ENCODE measurements at places on chromosomes 1 and 21.

GRCh38 chr1:64082459-64082858 is 121.0 kb upstream of the UBE2U start:
- no peak for DNase-seq

DNA sequence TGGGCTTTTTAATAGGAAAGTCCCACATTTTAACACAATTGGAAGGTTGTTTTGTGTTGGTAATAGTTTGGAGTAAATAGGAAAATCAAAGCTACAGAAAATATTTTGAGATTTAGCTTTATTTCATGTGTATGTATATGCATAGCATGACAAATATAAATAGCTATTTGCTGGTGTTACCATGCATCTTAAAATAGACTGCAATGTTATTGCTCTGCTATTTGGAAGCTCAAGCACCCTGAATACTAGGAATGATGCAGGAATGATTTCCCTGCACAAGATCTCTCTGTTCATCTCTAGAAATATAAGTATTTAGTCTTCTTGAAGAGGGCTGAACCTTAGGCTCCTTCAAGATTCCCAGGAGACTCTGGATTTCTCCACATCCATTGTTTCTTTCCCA is 268.3 kb upstream of the POGK start:
- no peak for DNase-seq

- no peak for DNase-seq
These were observed 20.7 kb upstream of the STX12 start for GRCh38 chr1:27752360-27752759.

DNA sequence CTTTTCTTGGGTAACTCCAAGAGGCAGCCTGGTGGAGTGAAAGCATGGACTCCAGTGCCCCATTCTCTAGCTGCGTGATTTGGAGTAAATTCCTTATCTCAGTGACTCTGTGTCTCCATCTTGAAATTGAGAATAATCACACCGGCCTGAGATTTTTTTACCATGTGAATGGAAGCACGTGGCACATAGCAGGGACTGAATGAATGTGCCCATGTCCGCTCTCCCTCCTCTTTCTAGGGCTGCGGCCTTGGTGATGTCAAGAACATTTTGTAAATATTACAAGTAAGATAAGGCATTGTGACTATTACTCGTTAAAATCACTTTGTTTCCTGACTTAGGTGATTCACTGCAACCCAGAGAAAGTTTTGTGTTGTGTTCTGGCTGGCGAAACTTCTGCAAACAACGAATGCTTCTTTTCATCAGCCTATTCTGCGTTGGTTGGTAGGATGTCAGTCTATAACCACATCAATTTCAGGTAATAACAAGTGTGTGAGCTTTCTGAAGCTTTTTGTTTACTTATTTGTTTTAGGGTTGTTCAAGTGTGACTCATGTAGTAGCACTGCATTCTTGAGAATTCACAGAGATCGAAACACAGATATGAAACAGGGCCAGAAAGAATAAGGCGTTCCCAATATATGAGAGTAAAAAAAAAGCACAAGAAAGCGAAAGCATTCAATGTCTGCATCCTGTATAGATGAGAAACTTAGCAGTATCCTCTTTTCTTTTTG is 135.7 kb upstream of the SLC45A1 start:
- DNase-seq, result peak; percentile 11

DNA sequence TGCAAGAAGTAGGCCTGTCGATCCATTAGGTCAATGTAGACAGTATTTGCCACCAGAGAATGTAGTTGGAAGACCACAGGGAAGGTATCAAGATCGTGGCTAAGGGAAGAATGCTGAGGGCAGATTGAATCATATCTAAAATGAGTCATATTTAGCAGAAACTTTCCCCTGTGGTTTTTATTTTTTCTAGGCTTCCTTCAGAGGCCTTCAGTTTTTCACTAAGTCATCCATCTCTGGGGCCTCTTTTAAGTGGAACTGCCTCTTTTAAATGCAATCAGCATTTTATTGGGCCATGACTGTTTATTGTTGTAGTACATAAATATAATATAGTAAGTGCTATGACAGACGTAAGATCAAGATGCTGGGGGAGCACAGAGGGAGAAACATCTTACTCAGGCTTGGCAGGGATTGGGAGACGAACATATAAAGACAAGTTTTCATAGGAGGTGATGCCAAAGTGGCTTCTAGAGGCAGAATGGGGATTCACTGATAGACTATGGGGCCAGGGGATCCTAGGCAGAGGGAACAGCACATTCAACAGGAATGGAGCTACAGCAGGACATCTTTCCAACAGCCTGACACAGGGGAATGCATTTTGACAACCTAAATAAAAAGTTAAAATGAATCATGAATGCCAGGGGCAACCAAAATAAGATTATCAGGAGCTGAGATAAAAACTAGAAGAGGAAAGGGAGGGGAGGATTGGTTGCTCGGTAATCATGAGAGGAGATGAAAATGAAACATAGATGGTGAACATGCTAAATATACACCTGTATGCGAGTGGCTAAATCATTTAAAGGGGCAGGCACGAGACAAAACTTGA is 20.1 kb downstream of the UBE2U start:
- DNase-seq, result no peak

DNA sequence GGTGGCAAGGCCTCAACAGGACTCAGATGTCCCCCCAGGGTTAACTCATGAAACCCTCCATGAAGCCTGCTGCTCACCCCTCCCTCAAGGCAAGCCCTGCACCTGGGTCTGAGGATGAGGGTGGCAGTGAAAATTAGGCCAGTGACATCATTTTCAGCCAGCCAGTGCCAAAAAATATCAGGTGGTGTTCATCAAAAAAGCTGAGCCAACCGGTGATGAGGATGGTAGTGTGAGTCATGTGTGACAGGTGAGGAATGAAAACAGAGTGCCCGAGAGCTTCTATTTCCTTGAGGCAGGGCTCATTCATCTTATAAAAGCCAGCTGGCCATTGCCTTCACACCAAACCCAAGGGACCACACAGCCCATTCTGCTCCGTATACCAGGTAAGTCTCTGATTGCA is at the start of gene SPRR1A:
Gene SPRR1A (plus strand): TSS at position 339 of the 400 bp plus-strand sequence. CDS start 1,150 bp downstream, outside the sequence.
- DNase-seq, result no peak

- no peak for DNase-seq
These were observed 186.2 kb upstream of the C1orf174 start for GRCh38 chr1:4086085-4086850.

DNA sequence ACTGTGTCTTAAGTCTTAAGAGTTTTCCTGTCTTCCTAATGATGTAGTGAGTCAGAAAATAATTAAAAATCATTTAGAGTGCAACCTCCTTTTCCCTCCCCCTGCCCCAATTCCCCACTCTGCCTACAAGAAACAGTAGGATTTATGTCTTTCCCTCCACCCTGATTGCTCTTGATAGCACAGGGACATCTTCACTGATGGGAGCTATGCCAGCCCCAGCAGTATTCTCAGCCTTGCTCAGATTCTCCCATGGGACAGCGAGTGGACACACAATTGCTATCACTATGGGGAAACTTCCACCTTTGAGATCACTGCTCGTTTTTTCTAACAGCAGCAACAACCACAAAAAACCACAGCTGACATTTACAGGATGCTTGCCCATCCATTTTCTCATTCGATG is 216.6 kb upstream of the PLXNA2 start:
- DNase-seq, result no peak

DNA sequence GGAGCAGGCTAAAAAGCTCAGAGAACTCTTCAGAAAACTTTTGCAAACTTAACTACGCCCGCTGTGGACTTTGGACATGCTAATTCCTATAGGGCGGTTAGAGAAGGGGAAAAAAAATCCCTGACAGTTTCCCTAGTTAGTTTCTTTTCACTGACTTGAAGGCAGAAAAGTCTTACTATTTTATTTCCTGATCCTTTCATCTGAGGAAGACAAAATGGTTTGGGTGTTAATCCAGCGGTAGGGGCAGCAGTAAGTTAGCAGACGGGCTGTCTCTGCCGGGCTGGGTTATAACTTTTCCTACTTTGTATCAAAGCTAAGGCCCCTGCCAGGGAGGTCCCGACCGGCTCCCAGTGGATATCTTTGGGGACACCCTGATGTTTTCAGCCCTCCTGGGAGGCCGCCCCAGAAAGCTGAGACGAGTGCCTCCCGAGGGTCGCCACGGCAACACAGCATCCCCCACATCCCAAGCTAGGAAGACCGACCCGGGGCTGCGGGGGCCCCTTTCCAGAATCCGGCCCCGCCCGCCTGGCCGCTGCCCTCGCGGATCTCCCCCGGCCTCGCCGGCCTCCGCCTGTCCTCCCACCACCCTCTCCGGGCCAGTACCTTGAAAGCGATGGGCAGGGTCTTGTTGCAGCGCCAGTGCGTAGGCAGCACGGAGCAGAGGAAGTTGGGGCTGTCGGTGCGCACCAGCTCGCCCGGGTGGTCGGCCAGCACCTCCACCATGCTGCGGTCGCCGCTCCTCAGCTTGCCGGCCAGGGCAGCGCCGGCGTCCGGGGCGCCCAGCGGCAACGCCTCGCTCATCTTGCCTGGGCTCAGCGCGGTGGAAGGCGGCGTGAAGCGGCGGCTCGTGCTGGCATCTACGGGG is 162.6 kb downstream of the RUNX1 start:
- DNase-seq, result peak; percentile 59

- DNase-seq, result peak; percentile 81
These were observed 449 bp upstream of the RCAN3 start for GRCh38 chr1:24502065-24502708.

DNA sequence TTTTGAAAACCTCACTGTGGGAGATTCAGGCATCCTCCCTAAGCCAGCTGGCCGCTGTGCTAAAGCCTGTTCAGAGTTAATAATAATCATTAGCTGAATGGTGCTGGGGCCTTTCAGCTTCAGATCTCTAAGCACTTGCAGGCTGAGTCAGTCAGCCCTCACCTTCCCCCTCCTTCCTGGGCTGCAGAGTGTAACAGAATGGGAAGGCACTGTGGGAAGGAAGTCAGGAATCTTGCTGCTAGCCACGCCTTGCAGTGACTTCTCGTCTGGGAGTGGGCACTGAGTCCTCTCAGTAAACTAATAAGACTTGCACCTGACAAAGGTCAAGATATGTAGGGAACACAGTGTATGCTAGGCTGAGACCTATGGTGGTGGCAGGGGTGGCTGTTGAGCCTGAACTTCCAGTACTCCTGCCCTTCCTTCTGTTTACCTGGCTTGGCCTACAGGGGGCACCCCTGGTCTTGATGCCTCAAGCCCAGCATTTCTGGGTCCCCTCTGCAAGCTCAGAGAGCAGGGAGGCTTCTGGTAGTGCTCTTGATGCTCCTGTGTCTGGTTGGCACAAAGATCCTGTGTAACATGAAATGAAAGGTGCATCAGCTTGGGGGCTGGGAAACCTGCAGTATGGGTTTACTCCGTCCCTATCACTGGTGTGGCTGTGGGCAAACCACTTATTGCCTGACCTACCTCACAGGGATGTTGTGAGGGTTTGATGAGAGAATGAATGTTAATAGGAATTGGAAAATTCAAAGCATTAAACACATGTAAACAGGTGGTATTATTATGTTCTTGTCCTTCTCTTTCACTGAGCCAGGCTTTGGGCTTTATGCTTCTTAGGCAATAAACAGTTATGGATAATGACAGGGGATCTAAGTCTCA is 6.0 kb downstream of the CYB561D1 start:
- DNase-seq, result peak; percentile 70

- no peak for DNase-seq
These were observed 53.6 kb upstream of the ADARB1 start for GRCh38 chr21:45020629-45021427.

DNA sequence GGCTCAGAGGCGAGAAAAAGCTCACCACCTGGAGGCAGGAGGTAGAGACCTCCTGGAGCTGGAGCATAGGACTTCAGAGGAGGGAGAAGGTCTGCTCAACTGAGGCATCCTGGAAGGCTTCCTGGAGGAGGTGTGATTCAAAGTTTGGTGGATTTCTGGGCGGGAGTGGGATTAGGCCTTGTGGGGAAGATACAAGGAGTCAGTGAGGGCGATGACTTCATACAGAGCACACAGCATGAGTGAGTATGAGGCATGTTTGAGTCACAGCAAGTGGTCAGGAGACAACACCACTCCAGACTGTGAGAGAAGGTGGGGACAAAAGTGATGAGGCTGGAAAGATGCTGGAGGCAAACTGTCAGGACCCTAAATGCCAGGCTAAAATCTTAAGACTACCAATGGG is 77.6 kb downstream of the MATN1 start:
- no peak for DNase-seq

DNA sequence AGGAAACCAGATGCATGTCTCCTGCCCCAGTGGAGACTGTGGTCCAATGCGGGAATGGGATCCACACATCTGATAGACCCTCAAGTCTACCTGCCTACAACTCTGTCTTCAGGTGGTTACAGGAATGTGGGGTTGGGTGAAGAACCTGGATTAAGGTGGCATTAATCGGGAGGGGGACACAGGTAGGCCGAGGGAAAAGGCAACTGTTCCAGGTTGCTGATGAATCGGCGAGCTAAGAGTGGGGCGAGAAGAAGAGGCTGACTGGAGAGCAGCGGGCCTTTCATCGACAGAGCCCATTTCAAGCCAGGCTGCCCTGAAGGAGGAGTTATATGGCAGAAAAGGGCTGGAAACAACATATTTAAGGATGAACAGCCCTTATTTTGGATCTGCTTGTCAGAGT is 836 bp downstream of the CD2 start:
- DNase-seq, result no peak

DNA sequence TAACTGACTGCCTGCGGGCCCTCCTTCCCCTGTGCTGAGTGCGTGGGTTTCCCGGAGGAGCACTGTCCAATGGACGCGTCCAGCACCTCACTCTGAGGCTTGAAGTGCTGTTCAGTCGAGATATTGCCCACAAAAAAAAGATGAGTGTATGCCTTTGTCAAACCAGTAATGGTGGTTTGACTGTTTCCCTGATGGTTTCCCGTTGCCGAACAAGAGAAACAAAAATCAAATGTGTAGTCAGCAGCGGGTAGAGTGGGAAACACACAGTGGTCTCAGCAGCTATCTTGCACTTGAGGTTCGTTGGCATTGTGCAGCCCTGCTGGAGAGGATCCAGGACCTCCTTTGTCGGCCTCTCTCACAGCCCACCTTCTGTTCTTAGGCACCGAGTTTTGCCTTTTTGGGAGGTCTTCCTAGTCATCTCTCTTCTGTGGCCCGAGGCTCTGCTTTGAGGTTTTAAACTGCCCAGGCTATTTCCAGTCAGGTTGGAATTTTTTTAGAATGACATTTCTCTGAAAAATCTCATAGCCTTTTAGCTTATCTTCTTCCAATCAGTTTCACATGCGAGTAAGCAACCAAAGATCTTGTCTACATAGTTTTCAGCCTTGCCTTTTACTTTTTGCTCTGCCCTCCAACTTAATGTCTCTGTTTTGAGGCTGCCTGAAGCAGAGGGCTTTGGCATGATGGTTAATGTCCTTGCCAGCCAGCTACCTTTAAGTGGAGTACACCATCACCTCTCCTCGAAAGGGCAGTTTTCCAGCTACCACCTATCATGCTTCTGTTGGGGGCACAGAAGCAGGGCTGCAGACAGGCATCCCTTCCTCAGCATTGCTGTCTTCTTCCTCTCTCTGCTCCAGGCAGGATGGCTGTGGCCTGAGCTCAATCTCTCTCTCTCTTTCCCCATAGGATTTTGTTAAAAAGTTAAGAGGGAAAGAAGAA is 132.3 kb downstream of the URB2 start:
- peak; percentile 13 for DNase-seq

- DNase-seq, result no peak
These were observed 1.6 kb downstream of the PIGR start for GRCh38 chr1:206944703-206945102.

DNA sequence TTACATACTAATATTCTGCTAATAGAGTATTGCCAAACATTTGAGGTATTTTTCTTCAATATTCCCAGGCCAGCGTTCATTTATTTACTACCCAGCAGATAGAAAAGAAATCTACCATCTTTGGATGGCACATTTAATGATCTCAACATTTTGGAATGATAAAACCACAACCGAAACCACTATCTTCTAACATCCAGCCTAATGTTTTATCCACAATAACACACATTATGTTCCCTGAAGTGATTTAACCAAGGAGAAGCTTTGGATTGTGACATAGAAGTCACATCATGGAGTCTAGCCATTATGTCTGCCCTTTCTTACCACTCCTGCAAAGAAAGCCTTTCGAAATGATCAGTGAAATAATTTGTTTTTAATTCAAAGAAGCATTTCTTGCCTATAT is 497.1 kb upstream of the PLXNA2 start:
- DNase-seq, result no peak

All from activated T-cell treated with anti-CD3 and anti-CD28 coated beads, Interleukin-2, amount 50 U/mL, for 72 hours (primary cell).